ENCODE measurements at places on chromosomes 6 and 20. TPM values are rescaled to one million over a fixed set of nuclear protein-coding genes. Genes with fewer than 3 reads are reported as not detected.

DNA sequence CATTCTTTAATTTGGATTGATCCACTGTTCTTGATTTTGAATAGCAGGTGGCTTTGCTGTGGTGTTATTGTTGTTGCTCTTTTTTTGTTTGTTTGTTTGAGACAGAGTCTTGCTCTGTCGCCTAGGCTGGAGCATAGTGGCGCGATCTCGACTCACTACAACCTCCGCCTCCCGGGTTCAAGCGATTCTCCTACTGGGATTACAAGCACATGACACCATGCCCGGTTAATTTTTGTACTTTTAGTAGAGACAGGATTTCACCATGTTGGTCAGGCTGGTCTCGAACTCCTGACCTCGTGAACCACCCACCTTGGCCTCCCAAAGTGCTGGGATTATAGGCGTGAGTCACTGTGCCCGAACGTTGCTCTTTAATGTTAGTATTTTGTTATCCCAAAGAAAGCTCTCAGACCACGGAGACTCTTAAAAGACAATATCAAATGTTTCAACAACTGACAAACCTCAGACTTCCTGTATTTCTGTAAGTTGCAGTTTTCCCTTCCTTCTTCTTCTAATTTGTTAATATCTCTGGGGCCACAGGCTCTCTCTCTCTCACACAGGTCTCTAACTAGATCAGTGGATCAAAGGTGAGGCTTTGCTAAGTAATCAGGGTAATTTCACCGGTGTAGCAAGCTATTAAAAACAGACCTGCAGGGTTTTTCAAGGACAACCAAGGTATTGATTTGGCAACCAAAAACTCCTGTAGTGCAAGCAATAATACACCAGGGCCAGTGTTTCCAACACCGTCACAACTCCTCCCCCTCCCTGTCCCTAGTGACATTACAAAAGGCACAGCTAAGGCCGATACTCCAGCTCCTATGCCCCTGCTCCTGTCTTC, 48.8 kb upstream of the ZNF217 start:
- H3K27me3 ChIP-seq = no peaks in the 10 kb centered on the region
- peaks cover 42% of the 10 kb centered on the region for H3K4me1 ChIP-seq
- peak overlapping the region; percentile 78 for H3K4me3 ChIP-seq
- DNase-seq = no peak
- H3K36me3 ChIP-seq = no peaks in the 10 kb centered on the region
- H3K27ac ChIP-seq = peak overlapping the region; percentile 94

MOG gene
- total RNA-seq = not detected

DNA sequence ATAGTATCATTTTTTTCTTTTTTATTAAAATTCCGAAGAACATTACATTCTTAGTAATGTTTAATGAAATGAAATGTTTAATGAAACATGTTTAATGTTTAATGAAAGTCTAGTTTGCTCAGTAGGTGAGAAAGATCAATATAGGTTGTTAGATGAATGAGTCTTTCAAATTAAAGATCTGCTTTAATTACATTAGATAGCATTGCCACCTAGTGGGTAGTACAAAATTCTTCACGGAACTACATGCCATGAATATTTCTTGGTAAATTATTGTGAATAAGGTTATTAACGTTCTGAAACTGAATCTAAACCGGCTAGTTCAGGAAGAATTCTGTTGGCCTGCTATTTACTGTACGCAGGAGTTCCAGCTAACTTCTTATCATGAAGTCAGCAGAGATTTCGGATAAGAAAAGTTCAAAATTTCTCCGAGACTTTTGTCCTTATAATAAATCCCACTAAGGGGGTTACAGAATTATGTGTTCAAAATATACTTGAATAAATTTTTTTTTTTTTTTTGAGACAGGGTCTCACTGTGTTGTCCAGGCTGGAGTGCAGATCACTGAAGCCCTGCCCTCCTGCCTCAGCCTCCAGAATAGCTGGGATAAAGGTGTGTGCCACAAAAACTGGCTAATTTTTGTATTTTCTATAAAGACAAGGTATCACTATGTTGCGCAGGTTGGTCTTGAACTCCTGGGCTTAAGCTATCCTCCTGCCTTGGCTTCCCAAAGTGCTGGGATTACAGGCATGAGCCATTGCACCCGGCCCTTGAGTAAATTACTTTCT, 7.9 kb upstream of the GMNN start:
- no peaks in the 10 kb centered on the region for H3K4me1 ChIP-seq
- no peak for DNase-seq
- H3K36me3 ChIP-seq = no peaks in the 10 kb centered on the region
- no peak overlapping the region for H3K4me3 ChIP-seq
- no peak overlapping the region for H3K27ac ChIP-seq

TPX2 gene
- total RNA-seq = 2.2 TPM

MEP1A gene
- total RNA-seq = not detected

DNA sequence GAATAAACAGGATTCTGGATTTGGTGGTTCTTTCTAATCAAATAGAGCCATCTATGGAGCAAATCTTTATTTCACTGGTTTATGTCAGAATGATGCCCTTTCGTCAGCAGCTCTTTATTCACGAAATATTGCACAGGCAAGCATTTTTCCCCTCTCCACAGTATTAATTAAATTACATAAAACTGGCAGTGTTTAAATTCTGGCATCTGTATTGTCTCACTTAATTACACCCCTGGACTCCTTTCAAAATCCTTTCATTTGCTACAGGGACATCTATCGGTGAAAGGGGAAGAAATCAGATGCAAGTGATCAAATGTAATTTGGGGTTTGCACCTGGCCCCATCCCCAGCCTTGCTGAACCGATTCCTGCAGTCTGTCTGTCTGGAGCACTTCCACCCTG, 801.9 kb downstream of the QKI start:
- H3K27ac ChIP-seq = no peak overlapping the region
- no peak for DNase-seq
- H3K4me1 ChIP-seq = no peaks in the 10 kb centered on the region
- no peaks in the 10 kb centered on the region for H3K27me3 ChIP-seq

DNA sequence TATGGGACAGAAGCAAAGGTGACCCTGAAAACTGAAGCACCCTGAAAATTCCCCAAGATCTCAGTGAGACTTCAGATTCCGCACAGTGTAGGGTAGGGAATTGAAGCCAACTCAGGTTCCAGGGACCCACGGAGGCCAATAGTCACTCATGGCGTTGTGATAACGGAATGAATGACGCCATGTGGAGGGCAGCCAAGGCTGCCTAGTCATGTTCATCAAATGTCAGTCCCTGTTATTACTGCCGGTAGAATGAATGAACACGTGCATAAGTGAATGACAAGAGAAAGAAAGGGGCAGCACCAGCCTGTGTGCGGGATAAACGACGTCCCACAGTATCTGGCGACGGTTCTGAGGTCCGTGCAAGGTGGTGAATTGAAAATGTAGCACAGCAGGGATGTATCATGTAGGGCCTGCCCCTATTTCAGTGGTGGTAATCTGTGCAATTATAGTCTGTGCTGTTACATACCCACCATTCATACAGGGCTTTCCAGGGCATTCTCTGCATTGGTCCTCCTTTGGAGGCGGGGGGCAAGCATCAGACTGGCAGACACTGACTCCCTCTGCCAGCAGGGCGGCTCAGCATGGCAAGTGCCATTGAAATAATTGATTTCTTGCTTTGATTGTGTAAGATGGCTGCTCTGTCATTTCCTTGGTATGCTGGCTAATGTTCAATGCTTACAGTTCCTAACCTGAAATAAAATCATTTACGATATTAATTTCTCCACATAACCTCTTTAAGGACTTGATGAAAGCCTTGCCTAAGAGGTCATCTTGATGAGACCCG, 386.9 kb downstream of the CDH4 start:
- no peaks in the 10 kb centered on the region for H3K4me1 ChIP-seq
- no peak overlapping the region for H3K27ac ChIP-seq
- no peaks in the 10 kb centered on the region for H3K36me3 ChIP-seq
- no peak overlapping the region for H3K4me3 ChIP-seq
- DNase-seq = no peak

GRCh38 chr6:121816906-121817540, 381.6 kb downstream of the GJA1 start:
- H3K4me1 ChIP-seq = no peaks in the 10 kb centered on the region
- no peak for DNase-seq
- H3K36me3 ChIP-seq = no peaks in the 10 kb centered on the region
- H3K27me3 ChIP-seq = no peaks in the 10 kb centered on the region

STX16 gene
- total RNA-seq = 71.4 TPM

- H3K4me1 ChIP-seq = peaks cover 10% of the 10 kb centered on the region
- no peak for DNase-seq
- H3K27ac ChIP-seq = no peak overlapping the region
- no peak overlapping the region for H3K4me3 ChIP-seq
- peaks cover 43% of the 10 kb centered on the region for H3K27me3 ChIP-seq
- H3K36me3 ChIP-seq = no peaks in the 10 kb centered on the region
Observed at GRCh38 chr6:116767715-116768114, 2.2 kb upstream of the FAM162B start.

DNA sequence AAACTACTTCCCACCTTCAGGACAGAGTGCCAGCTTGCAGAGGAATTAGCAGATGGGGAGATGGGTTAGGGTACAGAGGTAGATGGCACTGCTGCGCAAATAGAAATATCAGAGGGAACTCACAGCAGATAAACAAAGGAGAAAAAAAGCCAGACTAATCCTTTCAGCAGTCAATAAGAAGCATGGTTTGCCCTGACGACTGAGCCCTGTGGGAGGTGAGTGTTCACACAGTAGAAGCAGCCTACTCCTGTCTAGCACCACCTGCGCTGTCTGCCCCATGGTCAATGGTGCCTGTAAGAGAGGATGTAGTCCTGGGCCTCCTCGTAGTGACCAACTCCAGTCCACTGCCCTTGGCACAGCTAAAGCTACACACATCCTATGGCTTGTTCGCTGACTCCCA, 174.1 kb downstream of the IBTK start:
- DNase-seq = no peak
- no peak overlapping the region for H3K27ac ChIP-seq
- H3K4me3 ChIP-seq = no peak overlapping the region
- no peaks in the 10 kb centered on the region for H3K27me3 ChIP-seq
